ENCODE measurements at places on chromosomes 3 and 15.

- no peak for DNase-seq
These were observed 4.3 kb downstream of the SELENOT start for GRCh38 chr3:150607267-150608065.

- DNase-seq: no peak
These were observed 2.2 kb downstream of the SLC12A6 start for GRCh38 chr15:34335176-34336032.

- peak; percentile 38 for DNase-seq
These were observed 35.6 kb upstream of the PPP4R2 start for GRCh38 chr3:72960812-72961518.

- no peak for DNase-seq
These were observed 386.7 kb downstream of the RSL24D1 start for GRCh38 chr15:54810031-54810430.

GRCh38 chr15:78618490-78618934, 2.3 kb downstream of the CHRNA3 start:
- DNase-seq: peak; percentile 77

Data from left ventricle myocardium inferior (tissue), 1 donor.